Muscle of leg (tissue), 16 donors: ENCODE measurements at places on chromosomes 7 and 10. TPM values are rescaled to one million over a fixed set of nuclear protein-coding genes. Genes with fewer than 3 reads are reported as not detected.

TLL2 gene
- polyA plus RNA-seq = 1.6 TPM

GRM8 gene
- 0.23 TPM for polyA plus RNA-seq

NEURL1 gene
- 30.3 TPM for polyA plus RNA-seq

ASZ1 gene
- not detected for polyA plus RNA-seq

SLIT1 gene
- polyA plus RNA-seq = 1.2 TPM

DGKB gene
- polyA plus RNA-seq = 0.63 TPM

IGF2BP3 gene
- polyA plus RNA-seq = 31.5 TPM

AGR2 gene
- 12.8 TPM for polyA plus RNA-seq

AFAP1L2 gene
- polyA plus RNA-seq = 38.8 TPM

NKX2-3 gene
- 1.8 TPM for polyA plus RNA-seq

MLXIPL gene
- 0.68 TPM for polyA plus RNA-seq

AKR1C4 gene
- not detected for polyA plus RNA-seq

IFIT1B gene
- polyA plus RNA-seq = 0.17 TPM

LRMDA gene
- polyA plus RNA-seq = 5.7 TPM

NRG3 gene
- 0.11 TPM for polyA plus RNA-seq

PEX1 gene
- polyA plus RNA-seq = 13.4 TPM

SPDYE9 gene
- polyA plus RNA-seq = 0.12 TPM

WIPF3 gene
- polyA plus RNA-seq = 23.3 TPM

RAPGEF5 gene
- 17.2 TPM for polyA plus RNA-seq

WDR37 gene
- 11.1 TPM for polyA plus RNA-seq

KAZALD1 gene
- polyA plus RNA-seq = 37.7 TPM

CALHM1 gene
- polyA plus RNA-seq = 0.05 TPM

NANOS1 gene
- 4.9 TPM for polyA plus RNA-seq

OR2AE1 gene
- not detected for polyA plus RNA-seq

ASB15 gene
- 7.1 TPM for polyA plus RNA-seq

ADAMTS14 gene
- polyA plus RNA-seq = 30.0 TPM

KCNIP2 gene
- 3.4 TPM for polyA plus RNA-seq

COMMD3 gene
- 66.5 TPM for polyA plus RNA-seq

BTBD16 gene
- polyA plus RNA-seq = not detected

ITIH5 gene
- polyA plus RNA-seq = 51.0 TPM

LIPK gene
- 0.27 TPM for polyA plus RNA-seq

CTBP2 gene
- polyA plus RNA-seq = 41.1 TPM

ABCB8 gene
- 12.8 TPM for polyA plus RNA-seq

CYP2E1 gene
- 1.6 TPM for polyA plus RNA-seq

HOXA1 gene
- polyA plus RNA-seq = 0.76 TPM

FOXI2 gene
- 0.40 TPM for polyA plus RNA-seq

PRKAR2B gene
- 7.3 TPM for polyA plus RNA-seq

ABCB1 gene
- 0.42 TPM for polyA plus RNA-seq

TRA2A gene
- 149 TPM for polyA plus RNA-seq

PRKAR1B gene
- 42.1 TPM for polyA plus RNA-seq

XRCC2 gene
- 3.1 TPM for polyA plus RNA-seq

HIBADH gene
- 24.8 TPM for polyA plus RNA-seq

CUBN gene
- polyA plus RNA-seq = 1.8 TPM

SGPL1 gene
- polyA plus RNA-seq = 22.9 TPM

GPR85 gene
- 1.4 TPM for polyA plus RNA-seq

MACC1 gene
- polyA plus RNA-seq = 0.04 TPM

AOAH gene
- 2.4 TPM for polyA plus RNA-seq

SYNPO2L gene
- 199 TPM for polyA plus RNA-seq

TMEM106B gene
- polyA plus RNA-seq = 35.0 TPM

KDM7A gene
- 6.3 TPM for polyA plus RNA-seq

LRRN3 gene
- polyA plus RNA-seq = 11.9 TPM
